ENCODE measurements at places on chromosomes 2 and 18.

DNA sequence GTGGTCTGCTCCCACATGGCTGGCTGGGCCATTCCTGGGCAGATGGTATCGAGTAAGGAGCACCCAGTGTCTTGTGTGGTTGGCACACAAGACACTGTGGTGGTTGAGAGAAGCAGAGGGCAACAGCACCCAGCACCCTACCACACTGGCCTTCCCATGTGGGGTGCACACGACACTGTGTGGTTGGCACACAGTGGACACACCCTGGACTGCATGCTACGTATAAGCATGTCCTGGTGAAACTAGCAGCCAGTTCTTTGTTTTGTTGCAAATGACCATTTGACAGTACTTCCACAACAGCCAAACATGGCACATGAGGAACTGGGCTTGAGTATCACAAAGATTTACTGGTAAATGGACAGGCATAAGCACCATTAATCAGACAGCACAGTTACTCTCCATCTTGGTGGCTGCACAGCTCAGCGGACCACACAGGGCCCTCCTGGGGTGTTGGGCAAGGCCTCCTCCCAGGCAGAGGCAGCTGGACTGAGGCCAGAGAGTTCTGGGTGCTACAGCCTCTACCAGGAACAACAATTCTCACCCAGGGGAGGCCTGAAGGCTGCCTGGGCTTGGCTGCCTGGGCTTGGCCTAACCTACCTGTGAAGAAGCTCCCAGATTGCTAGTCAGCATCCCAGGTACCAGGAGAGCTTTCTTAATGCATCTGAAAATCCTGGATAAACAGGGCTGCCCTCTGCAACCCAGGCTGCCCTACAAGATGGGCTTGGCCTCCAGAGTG is 59.3 kb upstream of the ALPP start:
- no peak for DNase-seq

GRCh38 chr2:221850076-221850475 is 278.0 kb upstream of the EPHA4 start:
- DNase-seq = no peak

DNA sequence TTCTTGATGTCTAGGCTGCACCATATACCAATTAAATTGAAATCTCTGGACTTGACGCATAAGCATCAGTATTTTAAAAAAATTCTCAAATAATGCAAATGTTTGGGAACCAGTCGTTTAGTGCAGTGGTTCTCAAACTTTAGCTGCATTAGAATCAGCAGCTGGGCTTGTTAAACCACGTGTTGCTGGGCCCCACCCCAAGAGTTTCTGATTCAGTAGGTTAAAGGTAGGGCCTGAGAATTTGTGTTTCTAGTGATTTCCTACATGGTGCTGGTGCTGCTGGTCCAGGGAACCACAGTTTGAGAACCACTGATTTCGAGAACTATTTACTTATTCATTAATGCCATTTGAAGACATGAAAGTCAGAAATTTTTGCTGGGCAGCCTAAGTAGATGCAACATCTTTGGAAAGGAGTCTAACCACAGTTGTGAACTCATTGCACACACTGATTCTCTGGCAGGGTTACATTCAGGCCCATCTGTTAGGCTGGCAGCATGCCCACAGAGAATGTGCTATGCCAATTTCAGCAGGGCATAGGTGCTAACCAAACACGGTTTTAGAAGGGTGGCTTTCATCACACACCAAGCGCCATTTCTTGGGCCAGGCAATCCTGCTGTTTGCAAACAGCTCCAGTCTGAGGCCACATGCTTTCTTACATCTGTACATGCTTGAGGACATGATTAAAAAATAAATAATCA is 26.4 kb upstream of the ATP5MC3 start:
- DNase-seq = no peak

DNA sequence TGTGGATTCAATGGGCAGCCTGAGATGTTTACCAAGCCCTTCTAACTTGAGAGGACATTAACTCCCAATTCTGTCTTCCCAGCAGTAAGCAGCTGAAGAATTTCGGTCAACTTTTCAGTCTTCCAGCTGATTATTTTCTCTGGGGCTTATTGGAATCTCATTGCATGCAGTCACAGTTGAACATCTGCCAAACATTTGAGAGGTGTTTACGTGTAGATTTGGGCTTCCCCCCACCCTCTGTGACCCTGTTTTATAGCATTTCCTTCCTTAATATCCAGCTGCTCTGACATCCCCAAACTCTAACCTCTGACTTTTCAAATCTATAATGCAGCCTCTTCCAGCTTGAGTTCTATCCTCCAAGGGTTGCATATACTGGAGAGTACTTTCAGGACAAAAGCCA is 16.5 kb upstream of the VIT start:
- DNase-seq = no peak

Measured in glomerular endothelial cell (primary cell).